ENCODE measurements at places on chromosomes 2 and 18. TPM values are rescaled to one million over a fixed set of nuclear protein-coding genes. Genes with fewer than 3 reads are reported as not detected.

DNA sequence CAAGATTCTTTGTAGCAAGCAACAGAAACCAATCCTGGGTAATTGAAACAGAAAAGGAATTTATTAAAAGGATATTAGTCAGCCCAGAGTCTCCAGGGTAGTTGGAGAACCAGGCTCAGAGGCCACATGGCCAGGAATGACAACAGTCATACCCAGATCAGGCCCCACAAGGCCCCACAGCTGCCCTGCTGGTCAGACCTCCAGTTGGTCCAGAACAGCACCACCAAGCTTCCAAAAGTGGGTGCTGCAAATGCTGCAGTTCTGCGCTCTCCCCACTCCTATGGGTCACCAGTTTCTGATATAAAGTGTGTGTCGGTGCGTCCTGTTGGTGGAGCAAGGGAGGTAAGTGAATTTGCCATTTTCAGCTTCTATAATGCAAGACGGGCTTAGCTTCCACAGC lies 29.9 kb downstream of the KLHL29 start:
- H3K27ac ChIP-seq: no peak overlapping the region
- no peaks in the 10 kb centered on the region for H3K4me1 ChIP-seq
- H3K27me3 ChIP-seq: peaks cover 4% of the 10 kb centered on the region
- no peak for DNase-seq

- no peaks in the 10 kb centered on the region for H3K36me3 ChIP-seq
- no peak for DNase-seq
- H3K4me3 ChIP-seq: no peak overlapping the region
Measured at GRCh38 chr2:3625186-3625585, 30.3 kb downstream of the COLEC11 start.

- H3K36me3 ChIP-seq: no peaks in the 10 kb centered on the region
- H3K27me3 ChIP-seq: peaks cover 3% of the 10 kb centered on the region
- no peak overlapping the region for H3K4me3 ChIP-seq
- no peak overlapping the region for H3K27ac ChIP-seq
- no peak for DNase-seq
- H3K4me1 ChIP-seq: no peaks in the 10 kb centered on the region
Measured at GRCh38 chr2:132420816-132421805, 4.5 kb downstream of the GPR39 start.

- no peaks in the 10 kb centered on the region for H3K4me1 ChIP-seq
- no peaks in the 10 kb centered on the region for H3K36me3 ChIP-seq
- no peak for DNase-seq
- no peak overlapping the region for H3K27ac ChIP-seq
- no peak overlapping the region for H3K4me3 ChIP-seq
Measured at GRCh38 chr2:9217838-9218770, 11.5 kb downstream of the ASAP2 start.

GRCh38 chr2:222218786-222219185 lies 80.0 kb downstream of the PAX3 start:
- H3K27ac ChIP-seq: no peak overlapping the region
- no peaks in the 10 kb centered on the region for H3K36me3 ChIP-seq
- no peak overlapping the region for H3K4me3 ChIP-seq
- DNase-seq: no peak
- no peaks in the 10 kb centered on the region for H3K4me1 ChIP-seq
- H3K27me3 ChIP-seq: no peaks in the 10 kb centered on the region

DNA sequence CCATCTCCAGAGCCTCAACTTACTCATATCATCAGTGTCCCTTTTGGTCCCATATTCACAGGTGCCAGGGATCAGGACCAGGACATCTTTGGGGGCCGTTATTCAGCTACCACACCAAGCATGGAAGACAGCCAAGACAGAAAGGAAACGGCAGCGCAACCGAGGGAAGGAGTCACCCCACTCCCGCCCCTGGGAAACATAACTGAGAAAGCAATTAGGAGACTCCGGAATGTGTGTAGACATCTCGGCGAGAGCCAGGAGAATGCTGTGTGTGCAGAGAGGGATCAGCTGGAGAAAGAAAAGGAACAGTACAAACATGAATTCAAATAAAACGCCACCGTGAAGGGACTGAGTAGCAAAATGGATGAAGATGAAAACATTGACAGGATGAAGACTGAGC lies 13.4 kb upstream of the BOK start:
- no peak overlapping the region for H3K4me3 ChIP-seq
- no peak overlapping the region for H3K27ac ChIP-seq
- H3K36me3 ChIP-seq: peaks cover 3% of the 10 kb centered on the region
- peaks cover 30% of the 10 kb centered on the region for H3K27me3 ChIP-seq
- no peak for DNase-seq

Gene ERICH2
- not detected for total RNA-seq

GRCh38 chr2:224210286-224211180 lies 171.4 kb upstream of the SERPINE2 start:
- no peaks in the 10 kb centered on the region for H3K4me1 ChIP-seq
- DNase-seq: no peak
- no peaks in the 10 kb centered on the region for H3K36me3 ChIP-seq
- H3K27me3 ChIP-seq: peaks cover 12% of the 10 kb centered on the region
- no peak overlapping the region for H3K27ac ChIP-seq

DNA sequence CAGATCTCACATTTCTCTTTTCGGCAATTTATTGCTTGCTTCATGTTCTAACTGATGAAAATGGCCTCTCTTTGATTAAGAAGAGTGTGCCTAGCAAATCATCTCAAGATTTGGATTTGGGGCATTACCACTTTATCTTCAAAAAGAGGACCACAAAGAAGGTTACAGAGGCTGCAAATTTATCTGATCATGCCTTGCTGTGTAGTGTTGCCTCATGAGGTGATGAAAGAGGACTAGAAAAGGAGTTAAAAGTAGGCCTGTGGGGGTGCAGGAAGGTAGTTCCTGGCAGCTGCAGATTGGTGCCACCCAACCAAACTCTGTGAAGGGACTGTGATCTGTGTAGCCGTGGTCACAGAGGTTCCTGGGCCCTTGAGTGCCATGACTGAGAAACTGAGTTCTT lies 69.2 kb downstream of the PRELID3A start:
- H3K27me3 ChIP-seq: no peaks in the 10 kb centered on the region
- no peak overlapping the region for H3K27ac ChIP-seq
- H3K4me1 ChIP-seq: no peaks in the 10 kb centered on the region
- no peak overlapping the region for H3K4me3 ChIP-seq
- DNase-seq: no peak

DNA sequence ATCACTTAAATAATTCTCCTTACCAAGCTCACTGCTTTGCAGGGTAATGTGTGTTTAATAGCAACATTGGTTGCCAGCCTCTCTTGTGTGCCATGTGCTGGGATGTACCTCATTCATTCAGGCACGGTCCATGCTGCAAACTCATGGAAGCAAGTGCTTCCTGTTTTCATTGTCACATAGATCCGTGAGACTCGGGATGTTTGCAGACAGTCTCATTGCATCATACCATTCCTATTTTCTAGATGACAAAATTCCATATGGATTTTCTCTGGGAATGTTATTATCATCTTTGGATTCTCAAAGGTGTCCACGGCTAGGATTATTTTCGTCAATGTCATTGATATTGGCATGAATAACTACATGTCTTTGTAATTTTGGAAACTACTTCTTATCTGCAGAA lies 60.0 kb upstream of the HDAC4 start:
- no peaks in the 10 kb centered on the region for H3K4me1 ChIP-seq
- no peak overlapping the region for H3K4me3 ChIP-seq
- peaks cover 5% of the 10 kb centered on the region for H3K27me3 ChIP-seq
- DNase-seq: no peak

Gene CDK15
- total RNA-seq: not detected

DNA sequence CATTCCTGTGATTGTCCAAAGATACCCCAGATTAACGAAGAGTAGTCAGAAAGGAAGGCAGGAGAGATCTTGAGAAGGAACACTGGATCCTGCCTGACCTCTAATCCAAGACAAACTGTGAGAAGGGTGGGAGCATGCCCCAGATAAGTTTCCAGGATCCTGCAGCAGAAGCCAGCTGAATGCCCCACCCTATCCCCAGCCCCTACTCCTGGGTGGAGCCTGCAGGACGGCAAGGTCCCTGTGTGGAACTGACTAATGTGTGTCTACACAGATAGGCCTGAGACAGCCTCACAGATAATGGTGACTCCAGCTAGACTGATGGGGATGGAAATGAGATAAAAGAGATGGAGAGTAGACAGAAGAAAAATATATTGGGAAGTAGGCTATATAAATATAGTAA lies 174.3 kb downstream of the PDE1A start:
- H3K27ac ChIP-seq: no peak overlapping the region
- H3K27me3 ChIP-seq: no peaks in the 10 kb centered on the region
- H3K4me1 ChIP-seq: no peaks in the 10 kb centered on the region
- no peak for DNase-seq

Gene ABCG8
- not detected for total RNA-seq

DNA sequence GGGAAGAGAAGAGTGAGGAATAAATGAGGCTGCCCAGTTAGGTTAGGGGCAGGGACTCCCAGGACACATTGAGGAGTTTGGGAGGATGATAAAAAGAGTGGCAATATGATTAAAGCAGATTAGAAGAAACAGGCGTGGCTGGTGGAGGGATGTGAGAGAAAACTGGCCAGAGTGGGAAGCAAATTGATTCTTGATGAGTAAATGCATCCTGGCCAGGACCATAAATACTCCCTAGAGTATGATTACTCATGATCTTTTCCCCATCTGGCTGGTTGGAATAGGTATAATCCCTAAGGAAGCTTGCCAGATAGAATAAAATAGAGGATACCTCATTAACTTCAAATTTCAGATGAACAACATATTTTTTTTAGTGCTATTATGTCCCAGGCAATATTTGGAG lies 21.5 kb upstream of the DAW1 start:
- no peaks in the 10 kb centered on the region for H3K27me3 ChIP-seq
- no peaks in the 10 kb centered on the region for H3K36me3 ChIP-seq
- H3K4me1 ChIP-seq: no peaks in the 10 kb centered on the region

DNA sequence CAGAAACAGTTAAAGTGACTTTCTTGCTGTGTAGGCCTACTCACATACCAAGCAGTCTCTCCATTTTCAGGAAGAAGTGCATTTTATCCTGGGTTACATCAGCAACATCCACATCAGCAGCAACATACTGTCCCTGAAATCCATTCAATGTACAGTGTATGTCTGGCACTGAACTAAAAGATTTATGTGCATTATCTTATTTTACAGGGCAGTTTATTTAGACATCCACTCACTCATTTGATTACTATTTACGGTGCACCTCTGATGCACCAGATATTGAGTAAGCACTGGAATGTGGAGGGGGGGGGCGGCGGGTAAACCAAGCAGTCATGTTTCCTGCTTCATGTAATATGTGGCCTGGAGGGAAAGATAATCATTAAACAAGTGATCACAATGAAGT lies 1128.2 kb downstream of the BCL11A start:
- H3K4me3 ChIP-seq: no peak overlapping the region
- H3K36me3 ChIP-seq: no peaks in the 10 kb centered on the region
- no peak overlapping the region for H3K27ac ChIP-seq
- no peaks in the 10 kb centered on the region for H3K4me1 ChIP-seq

GRCh38 chr2:111042261-111042660 lies 78.5 kb upstream of the BCL2L11 start:
- no peak overlapping the region for H3K27ac ChIP-seq
- no peak overlapping the region for H3K4me3 ChIP-seq
- H3K4me1 ChIP-seq: peaks cover 1% of the 10 kb centered on the region
- peaks cover 16% of the 10 kb centered on the region for H3K27me3 ChIP-seq
- no peak for DNase-seq

DNA sequence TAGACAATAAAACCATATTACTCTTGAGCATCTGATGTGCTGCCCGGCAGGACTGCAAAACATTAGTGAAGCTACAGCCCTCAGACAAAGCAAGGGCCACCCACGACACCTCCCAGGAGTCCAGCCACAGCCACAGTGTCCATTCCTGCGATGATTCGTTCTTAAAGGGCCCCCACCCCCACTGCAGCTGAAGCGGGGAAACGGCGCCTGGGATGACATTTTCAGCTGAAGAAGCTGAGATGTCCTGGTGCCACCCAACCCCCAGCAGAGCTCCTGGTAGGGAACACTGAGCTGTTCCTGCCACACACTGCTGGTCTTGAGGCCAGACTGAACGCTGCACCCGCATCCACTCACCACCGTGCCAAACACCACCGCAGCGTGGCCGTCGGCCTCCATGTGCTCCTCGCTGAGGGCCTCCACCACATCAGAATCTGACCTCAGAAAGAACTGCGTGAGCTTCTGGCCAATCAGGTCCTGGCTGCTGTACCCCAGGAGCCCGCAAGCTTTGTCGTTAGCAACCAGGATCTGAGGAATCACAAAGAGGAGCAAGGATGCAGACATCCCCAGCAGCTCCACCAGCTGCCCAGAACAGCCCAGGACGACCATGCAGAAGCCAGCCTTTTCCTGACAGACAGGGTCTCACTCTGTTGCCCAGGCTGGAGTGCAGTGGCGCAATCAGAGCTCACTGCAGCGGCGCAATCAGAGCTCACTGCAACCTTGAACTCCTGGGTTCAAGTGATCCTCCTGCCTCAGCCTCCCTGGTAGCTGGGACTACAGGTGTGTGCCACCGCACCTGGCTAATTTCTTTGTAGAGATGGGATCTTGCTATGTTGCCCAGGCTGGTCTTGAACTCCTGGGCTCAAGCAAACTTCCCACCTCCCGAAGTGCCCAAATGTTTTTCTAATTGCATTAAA lies 9.5 kb downstream of the PASK start:
- H3K4me3 ChIP-seq: no peak overlapping the region
- H3K27me3 ChIP-seq: no peaks in the 10 kb centered on the region
- no peaks in the 10 kb centered on the region for H3K4me1 ChIP-seq
- H3K36me3 ChIP-seq: peaks cover 22% of the 10 kb centered on the region

GRCh38 chr2:109065391-109065734 lies 63.6 kb upstream of the SH3RF3 start:
- H3K27ac ChIP-seq: no peak overlapping the region
- no peak for DNase-seq
- H3K27me3 ChIP-seq: no peaks in the 10 kb centered on the region
- H3K4me1 ChIP-seq: peaks cover 6% of the 10 kb centered on the region

Gene HPCAL1
- total RNA-seq: 63.6 TPM

Gene MAP3K19
- total RNA-seq: not detected

DNA sequence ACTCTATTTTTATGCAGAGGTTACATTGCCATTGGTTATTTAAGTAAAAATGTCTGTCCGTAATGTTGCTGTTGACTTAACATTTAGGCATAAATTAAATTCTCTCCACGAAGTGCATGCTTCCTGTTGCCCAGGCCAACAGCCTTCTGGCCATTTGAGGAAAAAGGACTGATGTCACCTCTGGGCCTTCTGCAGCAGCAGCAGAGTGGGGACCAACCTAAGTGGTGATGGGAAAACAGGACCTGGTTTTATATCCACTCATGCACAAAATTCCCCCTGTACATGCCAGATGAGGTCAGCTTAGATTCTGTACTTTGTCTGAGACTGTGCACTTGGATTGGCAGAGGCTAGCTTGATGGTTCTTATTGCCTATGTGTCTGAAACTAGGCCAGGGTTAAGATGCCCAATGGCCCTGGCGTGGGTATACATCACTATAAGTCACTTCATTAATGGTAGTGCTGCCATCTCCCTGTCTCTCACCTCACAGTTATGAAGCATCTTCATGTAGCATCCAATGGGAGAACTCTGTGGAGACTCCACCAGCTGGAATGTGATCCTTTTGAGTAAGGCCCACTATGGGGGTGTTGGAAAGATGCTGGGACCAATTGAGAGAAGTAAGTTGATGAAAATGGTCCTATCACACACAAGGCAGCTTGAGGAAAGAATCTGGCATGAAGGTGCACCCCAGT lies 4.4 kb downstream of the ARHGAP25 start:
- no peak overlapping the region for H3K27ac ChIP-seq
- no peaks in the 10 kb centered on the region for H3K27me3 ChIP-seq
- H3K4me3 ChIP-seq: no peak overlapping the region
- H3K36me3 ChIP-seq: peaks cover 70% of the 10 kb centered on the region

- H3K4me1 ChIP-seq: peaks cover 93% of the 10 kb centered on the region
Measured at GRCh38 chr2:224933431-224933830, 108.8 kb downstream of the DOCK10 start.
